Effector CD4-positive, alpha-beta T cell (primary cell): ENCODE measurements at places on chromosomes 11 and 22.

DNA sequence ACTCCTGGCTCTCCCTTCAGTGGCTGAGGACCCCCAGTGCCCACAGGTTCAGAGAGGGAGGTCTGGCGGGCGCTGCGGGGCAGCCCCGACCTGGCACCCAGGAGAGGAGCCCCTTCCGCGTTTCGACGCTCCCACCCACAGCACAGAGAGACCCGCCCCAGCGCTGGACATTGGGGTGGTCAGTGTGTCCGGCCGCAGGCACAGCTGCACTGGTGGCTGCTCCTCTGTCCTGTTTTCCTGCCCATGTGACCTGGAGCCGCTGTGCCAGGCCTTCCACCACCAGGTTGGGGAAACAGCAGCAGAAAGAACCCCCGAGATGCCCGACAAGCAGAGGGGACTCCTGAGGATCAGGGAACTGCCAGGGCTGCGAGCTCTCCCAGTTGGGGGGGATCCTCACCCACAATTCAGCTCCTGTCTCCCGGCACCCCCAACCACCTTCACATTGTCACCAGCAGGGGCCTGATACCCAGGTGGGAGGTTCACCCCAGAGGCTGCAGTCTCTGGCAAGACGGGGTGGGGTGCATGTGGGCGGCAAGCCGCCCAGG lies 13.6 kb downstream of the KRTAP5-5 start:
- no peak for DNase-seq

- DNase-seq: no peak
These were observed 83.0 kb downstream of the AASDHPPT start for GRCh38 chr11:106160494-106160893.

DNA sequence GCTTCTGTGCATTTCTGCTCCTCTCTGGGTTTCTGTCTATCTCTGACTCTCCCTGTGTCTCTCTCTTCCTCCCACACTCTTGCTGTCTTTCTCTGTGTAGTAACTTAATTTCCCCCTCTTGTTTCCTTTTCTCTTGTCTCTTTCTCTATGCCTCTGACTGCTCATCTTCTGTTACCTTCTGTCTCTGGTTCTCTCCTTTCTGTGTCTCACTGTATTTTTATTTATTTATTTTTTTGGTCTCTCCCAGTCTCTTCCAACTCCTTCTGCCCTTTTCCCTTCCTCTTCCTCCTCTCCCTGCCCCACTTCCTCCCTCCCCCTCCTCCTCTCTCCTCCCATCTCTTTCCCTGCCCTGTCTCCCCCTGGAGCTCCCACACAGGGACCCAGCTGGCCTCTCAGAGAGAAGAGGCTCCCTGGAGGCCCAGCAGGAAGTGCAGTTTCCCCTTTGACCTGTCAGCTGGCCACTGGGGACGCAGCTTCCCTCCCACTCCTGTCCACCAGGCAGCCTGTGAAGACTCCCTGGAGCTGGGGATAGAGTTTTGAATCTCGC lies 38.3 kb upstream of the MYH9 start:
- DNase-seq: no peak

DNA sequence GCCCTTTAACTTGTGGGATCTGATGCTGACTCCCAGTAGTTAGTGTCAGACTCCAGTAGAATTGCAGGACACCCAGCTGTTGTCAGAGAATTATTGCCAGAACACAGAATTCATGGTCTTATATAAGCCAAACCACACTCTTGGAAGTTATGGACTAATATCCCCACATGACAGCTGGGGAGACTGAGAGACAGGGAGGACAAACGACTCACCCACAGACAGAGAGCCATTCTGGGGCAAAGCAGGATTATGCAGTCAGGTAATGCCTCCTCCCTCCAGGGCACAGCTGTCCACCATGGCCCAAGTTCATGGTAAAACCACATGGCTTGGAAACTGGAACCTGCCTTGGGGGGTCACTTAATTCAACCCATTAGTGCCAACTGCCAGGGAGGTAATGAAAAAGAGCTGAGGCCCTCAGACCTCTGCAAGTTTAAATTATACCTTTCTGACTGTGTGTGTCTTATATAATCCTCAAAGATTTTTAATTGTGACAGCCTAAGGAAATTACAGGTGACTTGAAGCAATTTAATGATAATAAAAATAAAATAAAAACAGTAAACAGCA lies 299.5 kb downstream of the BUD13 start:
- no peak for DNase-seq

- no peak for DNase-seq
These were observed 152.4 kb downstream of the NTM start for GRCh38 chr11:131522851-131523250.

GRCh38 chr22:48240148-48240934 lies 1477.9 kb downstream of the TBC1D22A start:
- no peak for DNase-seq

DNA sequence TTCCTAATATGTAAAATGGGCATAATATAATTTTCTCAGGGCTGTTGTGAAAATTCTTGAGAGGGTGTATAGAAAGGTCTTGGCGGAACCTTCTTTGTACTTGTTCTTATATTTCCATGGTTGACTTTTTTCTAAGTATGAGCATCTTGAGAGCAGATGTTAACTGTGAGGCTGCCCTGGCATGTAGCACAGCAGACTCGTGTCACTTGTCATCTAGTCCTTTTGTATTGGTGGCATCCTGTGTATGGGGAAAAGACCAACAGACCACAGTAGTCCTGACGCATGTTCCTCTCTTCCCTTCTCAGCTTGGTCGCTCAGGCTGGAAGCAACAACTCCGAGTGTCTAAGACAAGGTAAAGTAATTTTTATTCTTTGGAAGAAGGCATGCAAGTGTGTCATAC lies 153.8 kb upstream of the ZBED5 start:
- no peak for DNase-seq

- no peak for DNase-seq
These were observed 11.0 kb downstream of the CARS1 start for GRCh38 chr11:3046190-3046589.

DNA sequence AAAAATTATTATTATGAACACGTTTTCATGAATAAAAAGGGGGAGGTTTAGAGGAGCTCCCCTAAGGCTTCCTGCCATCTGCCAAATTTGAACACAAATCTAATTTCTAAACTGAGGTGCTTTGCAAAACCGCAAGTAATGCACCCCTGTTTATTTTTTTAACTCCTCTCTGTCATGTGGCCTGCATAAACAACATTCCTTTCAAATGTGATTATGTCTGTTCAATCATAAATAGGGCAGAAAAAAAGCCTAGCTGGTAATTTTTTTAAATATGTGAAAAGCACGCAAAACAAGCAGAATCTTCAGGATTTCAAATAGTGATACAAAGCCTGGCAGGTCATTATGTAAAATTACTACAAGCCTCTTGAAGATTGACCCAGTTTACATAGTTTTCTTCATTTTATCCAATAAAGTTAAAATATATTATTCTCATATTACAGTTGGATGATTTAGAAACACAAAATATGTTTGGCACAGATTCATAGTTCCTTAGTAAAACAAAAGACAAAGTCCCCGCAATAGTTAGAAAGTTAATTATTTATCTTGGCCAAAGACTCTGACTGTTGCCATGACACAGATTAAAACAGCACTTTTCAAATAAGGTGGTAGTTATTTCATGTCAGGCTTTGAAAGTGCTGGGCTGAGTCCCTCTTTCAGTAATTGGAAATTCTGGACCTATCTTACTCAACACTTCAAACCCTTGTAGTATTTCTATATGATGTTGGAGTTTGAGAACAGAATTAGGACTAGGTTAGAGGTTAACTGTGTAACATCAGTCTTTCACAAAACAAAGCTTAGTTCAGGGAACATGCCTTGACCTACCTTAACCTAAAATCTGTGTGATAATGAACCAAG lies 200.3 kb upstream of the MPPED2 start:
- no peak for DNase-seq
